Fibroblast of skin of abdomen (primary cell): ENCODE measurements at places on chromosomes 1 and 21.
A peak's percentile ranks its signal among the peaks of the same experiment; 100 is the strongest.

DNA sequence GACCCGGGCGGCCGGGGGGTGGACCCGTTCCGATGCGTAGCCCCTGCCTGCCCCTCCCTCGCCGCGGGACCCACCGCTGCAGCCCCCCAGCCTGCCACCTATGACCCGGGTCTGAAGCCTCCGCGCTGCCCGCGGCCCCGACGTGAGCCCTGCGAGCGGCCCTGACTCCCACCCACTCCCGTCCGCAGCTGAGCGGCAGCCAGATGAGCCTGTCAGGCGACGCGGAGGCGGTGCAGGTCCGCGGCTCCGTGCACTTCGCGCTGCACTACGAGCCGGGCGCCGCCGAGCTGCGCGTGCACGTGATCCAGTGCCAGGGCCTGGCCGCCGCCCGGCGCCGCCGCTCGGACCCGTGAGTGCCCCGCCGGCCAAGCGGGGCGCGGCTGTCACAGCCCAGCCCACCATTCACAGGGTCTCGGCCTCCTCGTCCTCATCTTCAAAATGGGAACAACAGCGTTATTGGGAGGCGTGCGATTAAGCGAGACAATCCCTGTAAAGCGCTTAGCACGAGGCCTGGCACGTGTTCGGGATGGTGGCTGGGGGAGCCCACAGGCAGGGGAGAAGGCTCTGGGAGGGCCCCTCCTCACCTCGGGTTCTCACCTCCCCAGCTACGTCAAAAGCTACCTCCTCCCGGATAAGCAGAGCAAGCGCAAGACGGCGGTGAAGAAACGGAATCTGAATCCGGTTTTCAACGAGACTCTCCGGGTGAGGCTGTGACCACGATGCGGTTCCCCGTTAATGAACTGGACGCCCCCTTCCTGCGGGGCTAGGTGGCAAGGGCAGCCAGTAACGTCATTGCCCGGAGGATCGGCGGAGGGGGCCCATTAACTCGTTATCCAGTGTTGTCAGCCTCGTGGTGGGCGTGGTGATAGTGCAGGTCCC, 8.2 kb downstream of the SYTL1 start:
- peak; percentile 58 for DNase-seq

GRCh38 chr1:173122344-173122935, 71.7 kb upstream of the TNFSF18 start:
- peak; percentile 45 for DNase-seq

DNA sequence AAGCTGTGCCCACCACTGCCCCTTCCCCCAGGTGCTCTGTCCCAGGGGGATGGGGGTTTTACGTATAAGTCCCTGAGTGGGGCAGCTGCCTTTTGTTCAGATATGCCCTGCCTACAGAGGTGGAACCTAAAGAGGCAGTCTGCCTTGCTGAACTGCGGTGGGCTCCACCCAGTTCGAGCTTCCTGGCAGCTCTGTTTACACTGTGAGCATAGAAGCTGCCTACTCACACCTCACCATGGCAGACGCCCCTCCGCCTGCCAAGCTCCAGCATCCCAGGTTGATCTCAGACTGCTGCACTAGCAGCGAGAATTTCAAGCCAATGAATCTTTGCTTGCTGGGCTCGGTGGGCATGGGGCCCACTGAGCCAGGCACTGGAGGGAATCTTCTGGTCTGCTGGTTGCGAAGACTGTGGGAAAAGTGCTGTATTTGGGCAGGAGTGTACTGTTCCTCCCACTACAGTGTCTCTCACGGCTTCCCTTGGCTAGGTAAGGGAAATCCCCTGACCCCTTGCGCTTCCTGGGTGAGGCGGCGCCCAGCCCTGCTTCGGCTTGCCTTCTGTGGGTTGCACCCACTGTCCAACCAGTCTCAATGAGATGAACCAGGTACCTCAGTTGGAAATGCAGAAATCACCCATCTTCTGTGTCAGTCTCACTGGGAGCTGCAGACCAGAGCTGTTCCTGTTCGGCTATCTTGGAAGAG, 17.6 kb upstream of the RWDD3 start:
- no peak for DNase-seq

- peak; percentile 82 for DNase-seq
Measured at GRCh38 chr1:93844262-93845045, 34.6 kb downstream of the DNTTIP2 start.

DNA sequence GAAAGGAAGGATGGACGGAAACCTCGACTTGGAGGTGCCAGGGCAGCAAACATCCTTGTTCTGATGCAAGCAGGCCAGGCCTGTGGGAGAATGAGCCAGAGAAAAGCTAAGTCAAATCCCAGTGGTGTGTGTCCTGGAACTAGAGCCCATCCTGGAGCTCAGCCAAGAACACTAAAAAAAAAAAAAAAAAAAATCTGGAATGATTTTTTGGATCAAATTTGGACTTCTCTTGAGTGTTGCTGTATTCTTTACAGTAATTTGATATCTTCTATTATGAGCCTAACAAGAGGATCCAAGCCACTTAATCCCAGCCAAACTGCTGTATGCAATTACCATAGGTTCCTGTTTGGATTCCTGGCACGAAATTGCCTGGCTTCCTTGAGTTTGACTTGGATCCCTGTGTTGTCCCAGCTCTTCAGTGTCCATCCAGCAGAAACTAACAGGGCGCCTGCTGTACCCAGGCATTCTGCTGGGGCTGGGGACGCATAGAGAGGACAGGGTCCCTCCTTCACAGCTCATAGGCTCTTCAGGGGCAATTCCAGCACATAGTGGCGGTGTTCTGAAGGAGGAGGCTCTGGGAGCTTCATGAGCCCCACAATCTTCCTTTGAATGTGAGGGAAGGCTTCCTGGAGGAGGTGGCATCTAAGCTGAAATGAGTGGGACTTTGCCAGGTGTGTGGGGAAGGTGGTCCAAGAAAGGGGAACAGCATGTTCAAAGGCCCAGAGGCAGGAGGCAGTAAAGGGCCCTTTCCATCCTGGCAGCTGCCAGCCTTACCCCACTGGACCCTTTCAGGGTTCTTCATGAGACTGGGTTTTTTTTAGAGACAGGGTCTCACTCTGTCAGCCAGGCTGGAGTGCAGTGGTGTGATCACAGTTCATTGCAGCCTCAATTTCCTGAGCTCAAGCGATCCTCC, 24.7 kb downstream of the EPHX1 start:
- peak; percentile 69 for DNase-seq

DNA sequence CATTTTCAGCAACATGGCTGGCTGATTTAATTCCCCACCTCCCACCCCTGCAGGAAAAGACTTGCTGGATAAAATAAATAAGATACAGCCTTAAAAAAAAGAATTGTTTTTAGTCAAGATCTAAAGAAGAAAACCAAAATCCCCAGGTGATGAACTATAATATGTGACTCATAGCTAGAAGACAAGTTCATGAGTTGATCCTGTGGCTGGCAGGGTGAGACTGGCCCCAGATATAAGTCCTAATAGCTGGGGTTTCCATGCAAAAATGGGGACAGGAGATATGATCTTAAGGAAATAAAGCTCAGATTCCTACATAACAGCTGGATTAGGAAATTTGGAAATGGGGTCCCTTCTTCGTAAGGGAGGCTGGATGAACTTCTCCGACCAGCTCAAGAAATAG, 21.9 kb upstream of the RGSL1 start:
- no peak for DNase-seq

DNA sequence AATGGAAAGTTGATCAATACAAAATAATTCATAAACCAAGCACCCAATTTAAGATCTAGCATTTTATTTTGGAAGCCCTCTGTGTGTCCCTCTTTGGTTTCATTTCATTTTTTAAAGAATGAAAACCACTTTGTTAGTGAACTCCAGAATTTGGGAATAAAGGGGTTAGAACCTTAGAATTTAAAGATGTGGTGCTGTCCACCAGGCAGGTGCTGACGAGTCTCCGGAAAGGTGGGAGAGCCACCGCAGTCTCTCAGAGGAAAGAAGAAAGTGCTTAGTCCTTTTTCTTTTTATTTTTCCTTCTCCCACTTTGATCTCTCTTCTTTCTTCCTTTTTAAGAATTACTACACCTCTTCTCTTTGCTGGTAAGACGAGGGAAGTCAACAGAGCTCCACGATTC, 20.5 kb upstream of the HIVEP3 start:
- no peak for DNase-seq

- DNase-seq = no peak
Measured at GRCh38 chr1:169072945-169073725, 33.4 kb upstream of the ATP1B1 start.
